Left hindlimb (tissue), 1 donor: ENCODE measurements at places on chromosomes 3 and 15.

DNA sequence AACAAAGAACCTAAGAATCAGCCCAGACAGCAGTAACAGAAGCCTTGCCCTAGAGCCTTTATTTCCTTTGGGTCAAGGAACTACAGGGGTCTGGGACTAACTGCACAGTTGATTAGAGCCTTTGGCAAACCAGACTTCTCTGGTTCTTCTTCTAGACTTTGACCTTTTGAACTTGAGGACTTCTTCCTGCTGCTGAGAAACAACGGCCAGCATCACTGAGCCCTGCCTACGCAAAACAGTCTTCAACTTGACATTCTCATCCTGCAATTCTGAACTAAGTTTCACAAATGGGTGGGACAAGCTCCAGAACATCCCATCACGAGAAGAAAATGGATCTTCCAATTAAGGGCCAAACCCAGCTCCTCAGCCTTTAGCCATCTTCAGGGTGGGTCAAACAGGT lies 31.4 kb downstream of the CMTM6 start:
- no peak for DNase-seq

- DNase-seq, result peak; percentile 71
Observed at GRCh38 chr3:184602372-184603150, 41.0 kb downstream of the EPHB3 start.

DNA sequence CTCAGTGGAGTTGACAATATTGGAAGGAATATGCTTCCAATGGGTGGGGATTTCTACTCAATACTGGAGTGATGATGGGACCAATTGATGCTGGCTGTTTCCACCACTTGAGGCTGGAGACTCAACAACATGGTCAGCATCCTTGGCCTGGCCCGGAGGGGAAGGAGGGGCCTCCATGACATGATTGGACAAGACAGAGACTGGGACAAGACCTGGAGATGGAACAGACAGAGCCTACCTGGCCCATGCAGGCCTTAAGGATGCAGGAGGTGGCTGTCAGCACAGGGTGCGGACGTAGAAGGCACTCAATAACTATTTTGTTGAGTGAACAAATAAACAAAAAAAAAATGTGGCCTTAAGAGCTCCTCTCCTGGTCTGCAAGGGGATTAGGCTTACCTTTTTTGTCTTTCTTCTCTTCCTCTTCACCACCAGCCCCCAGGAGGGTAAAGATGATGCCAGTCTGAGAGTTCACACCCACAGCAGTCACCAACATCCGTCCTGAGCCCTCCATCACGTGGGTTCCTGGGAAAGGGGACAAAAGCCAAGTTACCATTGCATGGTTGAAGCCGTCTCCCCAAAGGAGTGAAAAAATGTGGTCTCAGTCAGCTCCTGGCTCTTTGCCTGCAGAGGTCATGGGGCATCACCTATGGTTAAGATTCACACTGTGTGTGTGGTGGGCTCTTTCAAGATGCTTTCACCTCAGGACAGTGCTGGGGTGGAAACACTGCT lies 67.1 kb upstream of the SEC13 start:
- DNase-seq, result no peak

DNA sequence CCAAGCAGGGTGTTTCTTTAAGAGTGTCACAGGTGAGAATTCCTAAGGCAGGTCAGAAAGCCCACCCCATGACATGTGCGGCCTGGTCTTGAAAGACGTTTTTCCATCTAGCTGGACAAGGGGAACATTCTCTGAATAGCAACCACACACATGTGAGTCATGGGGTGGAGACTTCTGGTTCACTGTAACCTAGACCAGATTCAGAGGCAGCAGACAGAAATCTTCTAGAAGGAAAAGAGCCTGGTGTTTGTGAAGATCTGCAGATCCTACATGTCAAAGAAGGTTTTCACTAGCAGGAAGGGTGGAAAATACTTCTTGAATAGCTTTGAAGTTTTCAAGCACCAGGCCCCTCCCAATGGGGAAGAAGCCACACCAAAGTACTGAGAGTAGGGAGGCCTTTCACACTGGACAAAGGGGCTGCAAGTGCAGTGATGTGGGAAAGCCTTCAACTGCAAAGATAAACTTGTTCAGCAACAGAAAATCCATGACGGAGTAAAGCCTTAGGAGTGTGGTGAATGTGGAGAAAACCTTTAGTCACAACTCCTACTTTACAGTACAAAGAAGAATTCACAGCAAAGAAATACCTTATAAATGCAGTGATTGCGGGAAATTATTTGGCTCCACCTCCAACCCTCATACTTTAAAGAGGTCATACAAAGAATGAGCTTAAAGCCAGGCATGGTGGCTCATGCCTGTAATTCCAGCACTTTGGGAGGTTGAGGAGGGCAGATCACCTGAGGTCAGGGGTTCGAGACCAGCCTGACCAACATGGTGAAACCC lies 17.6 kb downstream of the ADAM10 start:
- DNase-seq, result no peak

GRCh38 chr3:175580318-175580717 lies 721.2 kb downstream of the NAALADL2 start:
- DNase-seq, result no peak
